ENCODE measurements at places on chromosomes 1 and 21.

GRCh38 chr1:181140398-181140797 lies 51.9 kb downstream of the IER5 start:
- DNase-seq = no peak

DNA sequence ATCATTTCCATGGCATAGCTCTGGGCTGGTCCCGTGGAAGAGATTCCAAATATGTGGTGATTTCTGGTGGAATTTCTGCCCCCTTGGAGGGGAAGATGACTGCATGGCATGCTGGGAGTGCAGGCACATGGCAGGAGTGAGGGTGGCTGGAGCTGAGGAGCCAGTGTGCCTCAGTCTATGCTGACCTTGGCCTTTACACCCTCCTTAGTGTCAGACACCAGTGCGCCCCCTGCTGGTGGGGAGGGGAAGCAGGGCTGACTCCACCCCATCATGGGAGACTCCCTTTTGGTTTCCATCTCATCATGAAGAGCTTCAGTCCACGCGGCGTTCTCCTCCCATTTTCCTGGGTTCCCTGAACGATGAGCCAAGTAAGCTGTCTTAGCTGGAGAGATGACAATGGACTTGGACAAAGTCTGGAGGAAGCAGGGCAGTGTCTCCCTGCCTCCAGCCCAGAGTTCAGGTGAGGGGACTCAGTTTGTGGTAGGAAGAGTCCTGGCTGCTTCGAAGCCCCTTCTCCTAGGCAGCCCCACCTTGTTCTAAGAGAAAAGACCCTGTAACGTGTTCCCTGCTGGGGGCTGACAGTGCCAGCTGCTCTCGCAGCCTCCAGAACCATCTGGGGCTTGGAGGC lies 10.3 kb downstream of the ALX3 start:
- DNase-seq = peak; percentile 57

GRCh38 chr1:167401260-167401873 lies 117.0 kb downstream of the CD247 start:
- no peak for DNase-seq

DNA sequence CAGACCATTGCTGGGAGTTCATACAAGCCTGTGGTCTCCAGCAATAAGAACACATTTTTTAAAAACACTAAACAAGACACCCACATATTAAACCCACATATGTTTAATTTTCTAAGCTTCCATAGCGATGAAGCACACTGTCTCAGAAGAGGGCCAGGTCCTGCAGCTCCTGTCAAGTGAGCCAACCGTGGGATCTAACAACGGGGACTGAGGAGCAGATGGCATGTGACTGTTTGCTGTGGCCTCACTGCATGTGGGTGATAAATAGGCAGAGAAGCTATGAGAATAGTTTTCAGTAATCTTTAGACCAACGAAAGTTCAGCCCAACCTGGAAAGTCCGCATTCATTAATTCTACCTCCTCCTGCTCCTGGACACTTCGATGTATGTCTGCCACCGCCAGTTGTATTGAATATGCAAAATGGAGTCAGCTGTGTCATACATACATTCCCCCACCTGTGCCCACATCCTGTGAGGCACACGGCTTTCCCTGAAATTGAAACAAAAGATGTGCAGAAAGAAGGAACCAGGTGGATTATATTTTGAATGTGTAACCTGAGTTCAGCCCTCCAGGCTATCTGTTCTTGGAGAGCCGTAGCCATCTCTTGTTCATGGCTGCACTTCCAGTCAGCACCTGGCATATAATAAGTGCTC lies 88.2 kb downstream of the MIS18A start:
- DNase-seq = no peak

DNA sequence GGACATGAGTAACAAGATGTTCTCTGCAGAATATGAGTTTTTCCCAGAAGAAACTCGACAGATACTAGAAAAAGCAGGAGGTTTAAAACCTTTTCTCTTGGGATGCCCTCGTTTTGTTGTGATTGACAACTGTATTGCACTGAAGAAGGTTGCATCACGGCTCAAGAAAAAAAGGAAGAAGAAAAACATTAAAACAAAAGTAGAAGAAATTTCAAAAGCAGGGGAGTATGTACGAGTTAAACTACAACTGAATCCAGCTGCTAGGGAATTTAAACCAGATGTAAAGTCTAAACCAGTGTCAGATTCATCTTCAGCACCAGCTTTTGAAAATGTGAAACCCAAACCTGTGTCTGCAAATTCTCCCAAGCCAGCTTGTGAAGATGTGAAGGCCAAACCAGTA lies 92.5 kb downstream of the TTC3 start:
- DNase-seq = no peak

- DNase-seq = no peak
Measured at GRCh38 chr1:53683986-53684740, 54.8 kb downstream of the GLIS1 start.

DNA sequence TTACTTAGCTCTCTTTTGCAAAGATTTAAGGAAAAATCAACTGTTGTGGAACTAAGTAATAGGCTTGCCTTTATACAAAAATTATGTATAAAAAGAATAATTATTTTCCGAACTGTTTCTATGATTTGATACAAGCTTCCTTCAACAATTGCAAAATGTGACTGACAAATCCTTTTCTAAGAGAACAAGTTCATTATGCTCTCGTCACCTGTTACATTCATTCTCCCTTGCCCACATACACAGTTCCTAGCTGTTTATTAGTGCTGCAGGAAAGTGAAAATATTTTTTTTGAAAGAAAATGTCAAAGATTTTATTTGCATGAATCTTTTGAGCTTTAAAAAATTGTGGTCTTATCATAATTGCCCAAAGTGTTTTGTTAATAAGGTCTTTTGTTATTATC lies 466.2 kb downstream of the USP25 start:
- DNase-seq = no peak

DNA sequence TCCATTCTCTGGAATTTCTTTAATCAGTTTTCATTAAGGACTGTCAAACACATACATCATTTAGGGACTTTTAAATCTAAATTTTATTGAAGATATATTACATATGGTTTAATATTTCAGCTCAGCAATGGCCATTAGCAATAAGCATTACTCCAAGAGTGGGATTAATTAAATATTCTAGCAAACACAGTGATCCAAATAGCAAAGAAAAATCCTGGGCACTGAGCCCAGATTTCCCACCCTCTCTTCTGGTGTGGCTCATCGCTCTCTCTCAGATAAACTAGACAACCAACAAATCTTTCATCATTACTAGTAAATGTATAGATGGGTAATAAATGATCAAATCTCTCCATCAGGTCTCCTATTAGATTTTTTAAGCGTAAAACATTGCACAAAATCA lies 53.5 kb upstream of the FOXD3 start:
- no peak for DNase-seq

DNA sequence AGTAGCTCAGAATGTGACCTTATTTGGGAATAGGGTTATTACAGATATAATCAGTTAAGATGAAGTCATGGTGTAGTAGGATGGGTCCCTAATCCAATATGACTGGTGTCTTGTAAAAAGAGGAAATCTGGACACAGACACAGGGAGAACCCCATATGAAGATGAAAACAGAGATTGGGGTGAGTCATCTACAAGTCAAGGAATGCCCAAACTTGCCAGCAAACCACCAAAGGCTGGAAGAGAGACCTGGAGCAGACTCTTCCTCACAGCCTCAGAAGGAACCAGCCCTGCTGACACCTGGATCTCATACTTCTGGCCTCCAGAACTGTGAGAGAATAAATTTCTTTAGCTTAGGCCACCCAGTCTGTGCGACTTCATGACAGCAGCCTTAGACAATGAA lies 29.9 kb downstream of the KRTAP19-8 start:
- no peak for DNase-seq

DNA sequence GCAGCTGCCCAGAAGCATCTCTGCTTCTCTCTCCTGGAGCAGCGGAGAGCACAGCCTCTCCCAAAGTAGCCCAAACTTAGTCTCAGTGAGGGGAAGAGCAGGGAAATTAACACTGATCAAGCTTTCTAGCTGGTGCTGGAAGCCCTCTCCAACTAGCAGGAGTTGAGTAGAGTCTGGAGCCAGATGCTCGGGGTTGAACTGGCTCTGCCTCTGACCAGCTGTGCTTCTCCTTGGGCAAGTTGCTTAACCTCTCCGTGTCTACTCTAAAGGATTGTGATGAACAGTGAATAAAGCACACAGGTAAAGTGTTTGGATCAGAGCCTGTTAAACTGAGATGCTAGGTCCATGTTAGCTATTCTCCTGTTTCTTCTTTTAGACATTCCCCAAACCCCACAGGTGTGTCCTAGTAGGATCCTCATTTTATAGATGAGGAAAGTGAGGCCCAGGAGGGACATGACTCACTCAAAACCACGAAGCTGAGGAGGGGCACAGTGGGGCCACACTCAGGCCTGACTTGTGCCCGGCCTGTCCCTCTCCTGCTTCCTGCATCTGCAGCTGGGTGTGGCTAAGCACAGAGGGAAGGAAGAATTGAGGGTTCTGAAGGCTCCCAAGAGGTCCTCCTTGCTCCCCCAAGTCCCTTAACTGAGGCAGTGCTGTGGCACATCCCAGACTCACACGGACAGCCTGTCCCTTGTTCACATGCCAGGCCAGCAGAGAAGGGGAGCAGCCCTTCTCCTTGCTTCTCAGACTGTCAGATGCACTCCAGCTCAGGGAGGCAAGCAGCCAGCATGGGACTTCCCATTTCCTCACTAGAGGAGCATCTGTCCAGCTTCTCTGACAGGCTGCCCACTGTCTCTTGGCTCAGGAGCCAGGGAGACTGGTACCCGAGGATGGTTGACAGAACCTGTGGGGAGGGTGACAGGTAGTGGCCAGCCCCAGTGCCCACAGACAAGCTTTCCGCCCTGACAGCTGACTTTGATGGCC lies 152.0 kb upstream of the IGSF21 start:
- DNase-seq = no peak

GRCh38 chr1:66478116-66478515 lies 55.8 kb upstream of the SGIP1 start:
- DNase-seq = no peak

DNA sequence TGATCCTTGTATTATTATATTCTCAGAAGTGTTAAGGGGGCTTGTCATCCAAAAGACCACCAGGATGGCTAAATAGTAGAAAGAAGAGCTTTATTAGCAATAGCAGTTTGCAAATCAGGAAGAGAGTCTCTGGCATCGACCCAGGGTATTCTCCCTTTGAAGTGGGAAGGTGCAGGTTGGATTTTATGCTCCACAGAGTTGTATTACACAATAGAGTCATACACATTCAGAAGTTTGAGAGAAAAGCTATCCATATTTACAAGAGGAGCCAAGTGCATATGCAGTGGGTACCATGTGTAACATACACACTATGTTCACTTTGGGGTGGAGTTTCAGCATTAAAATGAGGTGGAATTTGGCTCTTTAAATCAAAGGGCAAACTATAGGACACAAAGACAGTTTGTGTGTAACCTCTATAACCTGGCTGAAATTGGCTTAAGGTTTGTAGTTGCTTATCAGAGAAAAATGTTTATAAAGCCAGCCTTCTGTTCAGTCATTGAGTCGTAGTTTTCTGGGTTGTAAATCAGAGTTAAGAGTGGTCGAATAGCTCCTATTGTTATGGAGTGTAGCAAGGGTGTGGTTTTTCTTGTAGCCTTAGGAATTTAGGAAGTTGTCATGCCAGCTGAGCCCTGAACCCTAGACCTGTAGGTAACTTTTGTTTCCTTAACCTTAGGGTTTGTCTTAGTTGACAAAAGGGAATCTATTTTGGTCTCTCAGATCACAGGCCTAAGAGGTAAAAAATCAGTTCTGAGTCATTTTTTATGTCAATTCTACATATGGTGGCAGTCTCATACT lies 125.3 kb downstream of the DNM3 start:
- DNase-seq = no peak

DNA sequence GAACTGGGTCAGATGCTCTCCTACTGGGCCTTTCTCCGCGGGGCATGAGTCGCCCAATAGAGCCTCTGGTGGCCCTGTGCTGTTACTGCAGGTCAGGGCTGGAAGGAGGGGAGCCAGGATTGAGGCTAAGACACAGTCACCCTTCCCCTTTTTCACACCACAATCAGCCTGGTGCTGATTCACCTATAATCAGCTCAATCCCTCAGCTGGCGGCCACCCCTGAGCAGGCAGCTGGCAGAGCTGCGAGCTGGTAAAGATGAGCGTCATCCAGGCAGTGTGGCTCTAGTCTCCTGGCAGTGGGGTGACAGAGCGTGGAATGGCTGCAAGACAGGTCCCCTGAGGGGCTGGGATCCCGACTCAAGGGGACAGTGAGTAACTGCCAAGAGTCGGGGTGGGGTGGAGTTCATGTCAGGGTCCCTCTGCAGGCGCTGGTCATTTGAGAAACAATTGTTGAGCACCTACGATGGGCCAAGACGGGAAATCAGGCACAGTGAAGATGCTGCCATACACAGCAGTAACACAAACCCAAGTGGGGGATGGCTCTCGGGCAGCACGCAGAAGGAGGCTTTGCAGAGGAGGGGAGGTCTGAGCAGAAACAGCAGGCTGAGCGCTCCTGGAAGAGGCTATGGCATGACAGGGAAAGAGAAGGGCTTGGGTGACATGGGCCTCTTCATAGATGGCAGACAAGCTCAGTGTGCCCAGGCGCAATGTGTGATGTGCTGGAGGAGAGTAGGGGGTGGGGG lies 21.8 kb downstream of the ATF3 start:
- DNase-seq = peak; percentile 16

DNA sequence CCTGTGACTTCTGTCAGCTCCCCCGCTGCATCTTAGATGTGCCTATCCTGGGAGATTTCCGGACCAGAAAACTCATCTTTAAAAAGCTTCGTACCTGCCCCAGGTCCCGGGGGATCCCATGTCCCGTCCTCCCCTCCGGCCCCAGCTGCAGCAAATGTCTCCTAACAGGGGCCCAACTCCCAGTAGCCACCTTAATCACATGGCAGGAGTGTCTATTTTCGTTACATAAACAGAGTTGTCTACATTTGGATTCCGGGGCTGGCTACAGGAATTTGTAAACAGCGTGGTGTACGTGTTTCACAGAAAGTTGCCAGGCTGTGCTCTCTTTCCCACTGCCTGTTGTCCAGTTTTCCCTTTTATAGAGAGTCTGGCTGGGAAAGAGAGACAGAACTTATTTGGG lies 17.9 kb upstream of the KCNE2 start:
- DNase-seq = no peak

DNA sequence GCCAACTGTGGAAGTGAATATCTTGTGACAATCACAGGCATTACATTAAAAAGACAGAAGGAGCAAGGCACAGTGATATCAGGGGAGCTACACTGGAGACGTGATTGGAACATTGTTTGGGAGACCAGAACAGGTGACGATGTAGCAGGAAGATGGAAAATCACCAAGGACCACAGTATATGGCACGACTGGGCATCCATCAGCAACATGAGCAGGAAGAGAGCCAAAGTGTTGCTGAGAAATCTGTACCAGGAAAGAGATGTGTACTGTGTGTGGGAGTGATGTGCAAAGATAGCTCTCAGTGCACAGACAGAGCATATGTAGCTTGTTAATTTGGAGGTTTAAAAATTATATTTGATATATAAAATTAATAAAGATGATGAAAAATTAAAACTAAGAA lies 790.6 kb upstream of the ADGRL2 start:
- no peak for DNase-seq

DNA sequence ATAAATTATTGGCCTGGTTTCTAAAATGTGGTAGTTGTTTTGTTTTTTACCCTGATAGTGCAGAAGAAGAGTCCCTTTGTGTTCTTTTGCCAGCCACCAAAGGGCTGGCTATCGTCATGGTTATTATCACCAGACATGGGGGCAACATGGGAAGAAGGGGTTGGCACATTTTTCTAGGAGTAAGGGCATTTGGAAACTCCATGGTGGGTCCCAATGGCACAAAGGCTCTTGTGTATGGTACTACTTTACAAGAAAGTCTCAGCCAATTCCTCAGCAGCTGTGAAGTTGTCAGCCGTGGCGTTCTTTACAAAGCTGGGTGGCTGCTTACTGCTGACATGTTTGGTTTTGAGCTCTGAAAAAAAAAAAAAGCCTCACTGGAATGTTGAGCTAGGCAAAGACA lies 330.4 kb upstream of the ESRRG start:
- DNase-seq = no peak

Measured in activated naive CD4-positive, alpha-beta T cell (primary cell).